ENCODE measurements at places on chromosomes 7 and 10. TPM values are rescaled to one million over a fixed set of nuclear protein-coding genes. Genes with fewer than 3 reads are reported as not detected.

DNA sequence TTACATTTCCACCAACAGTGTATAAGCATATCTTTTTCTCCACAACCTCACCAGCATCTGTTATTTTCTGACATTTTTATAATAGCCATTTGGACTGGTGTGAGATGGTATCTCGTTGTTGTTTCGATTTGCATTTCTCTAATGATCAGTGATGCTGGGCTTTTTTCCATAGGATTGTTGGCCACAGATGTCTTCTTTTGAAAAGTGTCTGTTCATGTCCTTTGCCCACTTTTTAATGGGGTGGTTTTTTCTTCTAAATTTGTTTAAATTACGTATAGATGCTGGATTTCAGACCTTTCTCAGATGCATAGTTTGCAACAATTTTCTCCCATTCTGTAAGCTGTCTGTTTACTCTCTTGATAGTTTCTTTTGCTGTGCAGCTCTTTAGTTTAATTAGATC, 28.9 kb downstream of the XRCC2 start:
- DNase-seq, result no peak

GRCh38 chr10:122656741-122657140, 42.9 kb downstream of the C10orf120 start:
- DNase-seq, result no peak

DNA sequence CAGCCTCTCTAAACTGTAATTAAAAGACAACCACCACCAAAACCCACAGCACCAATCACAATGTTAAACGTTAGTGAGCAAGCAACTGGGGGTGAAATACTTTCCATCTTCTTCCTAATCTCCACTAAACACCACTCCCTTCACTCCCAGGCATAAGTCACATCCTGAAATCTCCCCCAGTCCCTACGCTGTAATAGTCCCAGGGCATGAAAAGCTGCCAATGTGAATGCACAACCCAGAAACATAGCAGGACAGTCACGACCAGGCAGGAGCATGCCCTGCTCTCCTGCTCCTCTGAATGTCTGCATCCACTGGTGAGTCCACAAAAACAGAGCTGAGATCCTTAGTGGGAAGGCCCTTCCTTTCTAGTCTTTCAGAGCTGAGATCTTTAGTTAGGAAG, 288.9 kb downstream of the PARD3 start:
- peak; percentile 7 for DNase-seq

GRCh38 chr10:48439581-48440041, 133.1 kb downstream of the MAPK8 start:
- no peak for DNase-seq

GRCh38 chr10:123687758-123688157, 21.6 kb downstream of the GPR26 start:
- no peak for DNase-seq

GRCh38 chr10:61902445-61903220, 1.1 kb downstream of the ARID5B start:
- no peak for DNase-seq

DNA sequence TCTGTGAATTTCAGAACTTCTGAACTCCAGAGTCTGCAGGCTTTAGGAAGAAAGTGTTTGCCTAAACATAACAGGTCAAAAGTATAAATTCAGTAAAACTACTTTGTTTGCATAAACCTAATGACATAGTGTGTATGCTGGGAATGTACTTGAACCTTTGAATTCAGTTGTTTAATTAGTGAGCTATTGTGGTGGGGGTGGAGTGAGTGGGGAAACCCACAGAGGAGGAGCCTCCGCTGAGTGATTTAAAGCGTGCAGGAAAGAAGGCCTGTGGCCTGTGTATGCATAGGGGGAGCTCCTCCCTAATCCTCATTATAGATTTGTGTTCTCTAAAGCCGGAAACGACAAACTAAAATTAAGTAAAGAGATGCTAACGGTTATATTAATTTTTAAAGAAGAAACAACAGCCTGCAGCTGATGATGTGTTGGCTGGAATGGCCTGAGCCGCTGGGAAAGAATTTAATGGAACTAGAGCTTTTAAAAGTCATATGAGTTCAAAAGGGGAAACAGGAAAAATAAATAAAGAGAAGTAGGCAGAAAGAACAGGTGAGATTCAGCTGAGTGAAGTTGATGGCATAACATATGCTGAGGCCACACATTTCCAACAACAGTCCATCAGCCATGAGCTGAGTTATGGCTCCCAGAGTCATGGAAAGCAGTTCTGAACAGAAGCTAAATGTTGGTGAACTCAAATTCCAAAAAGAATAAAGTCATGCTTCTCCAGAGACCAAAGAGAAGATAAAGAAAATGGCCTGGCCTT, 595.0 kb downstream of the GRM8 start:
- no peak for DNase-seq

DNA sequence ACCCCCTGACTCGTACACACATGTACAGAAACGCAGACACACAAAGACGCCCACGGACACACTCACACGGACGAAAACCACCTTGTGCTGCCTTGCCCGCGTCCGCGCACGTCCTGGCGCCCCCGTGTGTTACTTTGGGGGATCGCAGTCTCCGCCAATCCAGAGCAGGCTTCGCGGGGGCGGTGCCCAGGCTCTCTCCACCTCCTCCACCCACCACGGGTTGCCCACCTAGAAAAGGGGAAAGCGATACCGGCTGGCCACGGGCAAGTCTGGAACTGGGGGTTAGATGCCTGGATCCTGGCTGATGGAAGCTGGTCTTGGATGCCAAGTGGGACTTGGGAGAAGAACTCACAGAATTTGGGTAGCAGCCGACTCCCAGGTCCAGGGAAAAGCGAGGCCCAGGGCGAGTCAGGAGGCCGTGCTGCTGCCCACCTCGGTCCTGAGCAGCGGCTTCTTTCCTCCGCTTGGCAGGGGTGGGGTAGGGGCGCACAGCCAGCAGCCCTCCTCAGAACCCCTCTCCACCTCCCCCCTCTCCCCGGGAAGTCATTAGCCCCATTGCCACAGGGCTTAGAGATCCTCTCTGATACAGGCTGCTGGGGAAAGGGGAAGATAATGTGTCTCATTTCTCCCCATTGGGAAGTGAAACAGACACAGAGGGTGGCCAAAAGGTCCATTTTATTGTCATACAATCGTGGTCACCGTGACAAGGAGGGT, 4.6 kb upstream of the VGF start:
- DNase-seq, result no peak

DNA sequence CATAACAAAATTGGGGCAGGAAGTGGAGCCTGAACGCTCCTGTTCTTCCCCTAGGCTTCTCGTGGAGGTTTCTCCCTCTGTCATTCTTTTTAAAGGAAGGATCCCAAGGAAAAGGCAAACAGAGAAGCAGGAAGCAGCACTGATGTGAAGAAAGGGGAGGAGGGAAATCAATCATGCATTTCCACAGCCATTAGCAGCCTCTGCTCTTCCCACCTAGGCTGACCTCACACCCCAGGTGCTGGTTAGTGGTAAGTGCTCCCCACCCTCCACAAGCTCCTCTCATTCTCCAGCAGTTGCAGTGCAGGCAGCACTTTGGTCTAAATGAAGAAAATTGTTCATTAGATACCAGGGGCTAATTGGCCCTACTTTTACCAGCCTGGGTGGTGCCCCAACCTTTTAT, 2.6 kb downstream of the CRHR2 start:
- no peak for DNase-seq

- no peak for DNase-seq
These were observed 1.9 kb downstream of the DLX5 start for GRCh38 chr7:97022491-97023306.

GRID1 gene
- not detected for total RNA-seq

OGDHL gene
- 0.26 TPM for total RNA-seq

NOD1 gene
- total RNA-seq, result 14.6 TPM

CUZD1 gene
- total RNA-seq, result 0.99 TPM

CPA4 gene
- total RNA-seq, result 0.59 TPM

PCLO gene
- under 0.01 TPM for total RNA-seq

MKI67 gene
- 16.4 TPM for total RNA-seq

NUTM2E gene
- 0.07 TPM for total RNA-seq

SDK1 gene
- total RNA-seq, result 0.18 TPM

GIMAP8 gene
- total RNA-seq, result 104 TPM

GIMAP2 gene
- total RNA-seq, result 41.5 TPM
